CMK (cell line): ENCODE measurements at places on chromosomes 4 and X.

DNA sequence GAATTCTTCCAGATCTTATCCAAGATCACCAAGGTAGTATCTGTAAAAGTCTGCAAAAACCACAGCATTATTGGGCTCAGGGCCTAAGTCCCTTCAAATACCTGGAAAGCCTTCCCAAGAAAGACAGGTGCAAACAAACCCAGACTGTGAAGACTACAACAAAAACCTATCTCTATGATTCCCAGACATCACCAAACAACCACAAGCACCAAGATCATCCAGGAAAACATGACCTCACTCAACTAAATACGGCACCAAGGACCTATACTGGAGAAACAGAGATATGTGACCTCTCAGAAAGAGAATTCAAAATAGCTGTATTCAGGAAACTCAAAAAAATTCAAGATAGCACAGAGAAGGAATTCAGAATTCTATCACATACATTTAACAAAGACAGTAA is 15.3 kb downstream of the TCEAL1 start:
- no peak for DNase-seq

GRCh38 chr4:96639932-96640331 is 800.0 kb downstream of the PDHA2 start:
- DNase-seq, result no peak

- no peak for DNase-seq
These were observed 61.0 kb downstream of the ANXA3 start for GRCh38 chr4:78612398-78613178.

GRCh38 chrX:113048896-113049295 is 208.3 kb upstream of the AMOT start:
- no peak for DNase-seq

- no peak for DNase-seq
These were observed 6.5 kb downstream of the PLCXD1 start for GRCh38 chrX:287670-288069.

- no peak for DNase-seq
These were observed 566.8 kb downstream of the PDHA2 start for GRCh38 chr4:96406742-96407141.

- DNase-seq, result no peak
These were observed 80.0 kb upstream of the AFAP1 start for GRCh38 chr4:8019396-8020365.

- DNase-seq, result no peak
These were observed 2.2 kb downstream of the SORCS2 start for GRCh38 chr4:7194251-7195140.

DNA sequence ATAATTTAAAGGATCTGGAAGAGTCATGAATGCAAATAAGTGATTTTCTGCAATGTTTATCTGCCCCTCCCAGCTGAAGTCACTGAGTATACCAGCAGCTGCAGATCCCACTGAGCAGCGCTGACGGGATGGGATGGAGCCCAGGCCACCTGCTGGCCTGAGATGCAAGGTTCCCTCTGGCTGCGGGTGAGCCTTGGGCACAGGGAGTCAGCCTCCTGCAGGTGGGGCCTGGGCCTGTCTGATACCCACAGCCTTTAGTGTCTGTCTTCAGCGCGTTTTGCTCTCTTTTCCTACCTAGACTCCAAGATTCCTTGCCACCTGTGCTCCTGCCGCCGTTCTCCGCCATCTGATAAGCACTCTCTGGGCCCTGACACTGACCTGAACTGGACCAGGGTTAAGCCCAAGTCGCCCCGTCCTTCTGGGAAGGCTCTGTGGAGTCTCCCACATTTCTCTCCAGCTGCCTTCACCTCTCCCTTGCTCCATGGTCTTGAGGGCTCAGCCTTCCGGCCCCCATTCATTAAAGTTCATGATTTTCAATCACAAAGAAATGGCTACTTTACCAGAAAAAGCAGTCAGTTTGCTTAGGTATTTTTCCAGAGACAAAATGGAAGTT is 223.1 kb upstream of the FAT1 start:
- no peak for DNase-seq
